ENCODE measurements at places on chromosomes 12 and 14.

DNA sequence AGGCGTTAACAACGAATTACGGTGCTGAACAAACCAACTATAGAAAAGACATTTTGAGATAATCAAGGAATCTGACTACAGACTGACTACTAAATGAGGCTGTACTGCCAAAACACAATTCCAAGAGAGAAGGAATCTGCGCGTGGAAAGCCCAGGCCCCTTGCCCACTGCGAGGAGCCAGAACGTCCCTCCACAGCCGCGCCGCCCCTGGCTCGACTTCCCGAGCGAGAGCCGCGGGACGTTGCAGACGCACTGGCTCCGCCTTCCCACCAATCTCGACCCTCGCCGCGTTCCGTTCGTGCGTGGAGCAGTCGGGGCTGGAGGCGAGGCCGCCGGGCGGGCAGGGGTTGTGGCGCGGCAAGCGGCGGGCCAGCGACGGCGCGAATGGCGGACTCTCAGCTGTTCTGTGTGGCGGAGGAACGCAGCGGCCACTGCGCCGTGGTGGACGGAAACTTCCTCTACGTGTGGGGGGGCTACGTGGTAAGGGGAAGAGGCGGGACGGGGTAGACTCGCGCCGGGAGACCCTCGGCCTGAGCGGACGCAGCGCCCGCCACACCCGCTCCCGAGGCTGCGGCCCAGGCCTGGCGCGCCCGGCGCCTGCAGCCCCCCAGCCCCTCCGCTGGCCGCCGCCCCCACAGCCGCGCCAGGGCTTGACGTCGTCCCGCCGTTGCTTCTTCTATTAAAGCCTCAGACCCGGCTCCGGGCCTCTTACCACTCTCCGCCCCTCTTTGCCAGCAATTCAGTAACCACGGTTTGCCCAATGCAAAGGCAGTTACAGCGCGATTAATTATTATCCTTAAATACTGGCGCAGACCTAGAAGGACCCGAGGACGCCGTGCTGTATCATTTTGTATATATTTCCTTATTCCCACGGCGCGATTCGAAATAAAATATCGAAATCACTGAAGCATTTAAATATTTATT, at the start of gene KLHDC1:
KLHDC1 (plus strand) TSS at position 310 of the 924 bp plus-strand sequence; CDS start at position 385, 75 bp downstream.
- peak; percentile 74 for DNase-seq

DNA sequence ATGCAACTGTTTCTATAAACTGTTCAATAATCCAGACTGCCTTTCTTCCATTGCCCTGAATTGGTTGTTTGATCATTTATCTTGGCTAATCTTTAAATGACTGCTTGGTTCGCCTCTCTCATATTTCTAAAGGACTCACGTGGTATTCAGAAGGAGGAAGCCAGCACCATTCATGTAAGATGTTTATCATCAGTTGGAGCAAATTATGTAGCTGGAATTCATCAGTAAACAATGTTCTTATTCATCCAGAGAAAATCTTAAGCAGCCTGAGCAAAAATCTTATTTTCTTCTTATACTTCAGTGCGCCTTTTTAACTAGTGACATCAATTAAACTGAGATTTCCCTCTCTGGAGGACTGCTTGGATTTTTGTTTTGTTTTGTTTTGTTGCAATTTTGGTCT, 538.7 kb upstream of the TMEM132C start:
- DNase-seq: no peak

- DNase-seq: no peak
Measured at GRCh38 chr12:54432815-54433164, 13.7 kb upstream of the ITGA5 start.

- DNase-seq: no peak
Measured at GRCh38 chr14:99078426-99078825, 193.6 kb downstream of the BCL11B start.
